ENCODE measurements at places on chromosomes 2 and 18.
A peak's percentile ranks its signal among the peaks of the same experiment; 100 is the strongest.

DNA sequence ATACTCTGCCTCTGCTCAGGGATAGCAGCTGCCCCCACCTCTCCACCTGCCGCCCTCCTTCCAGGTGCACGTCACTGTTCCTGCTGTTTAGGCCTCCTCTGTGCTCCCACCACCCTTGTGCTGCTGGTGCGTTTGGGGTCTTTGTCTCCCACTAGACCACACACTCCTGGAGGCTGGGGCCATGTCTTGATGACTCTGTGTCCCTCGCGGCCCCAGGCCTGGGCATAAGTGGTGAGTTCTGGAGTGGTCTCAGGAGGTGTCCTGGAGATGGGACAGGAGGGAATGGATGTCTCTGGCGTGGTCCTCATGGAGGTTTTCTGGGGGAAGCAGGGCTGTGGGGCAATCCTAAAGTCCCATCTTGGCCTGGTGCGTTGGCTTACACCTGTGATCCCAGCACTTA, 132.1 kb downstream of the TFCP2L1 start:
- DNase-seq, result no peak

DNA sequence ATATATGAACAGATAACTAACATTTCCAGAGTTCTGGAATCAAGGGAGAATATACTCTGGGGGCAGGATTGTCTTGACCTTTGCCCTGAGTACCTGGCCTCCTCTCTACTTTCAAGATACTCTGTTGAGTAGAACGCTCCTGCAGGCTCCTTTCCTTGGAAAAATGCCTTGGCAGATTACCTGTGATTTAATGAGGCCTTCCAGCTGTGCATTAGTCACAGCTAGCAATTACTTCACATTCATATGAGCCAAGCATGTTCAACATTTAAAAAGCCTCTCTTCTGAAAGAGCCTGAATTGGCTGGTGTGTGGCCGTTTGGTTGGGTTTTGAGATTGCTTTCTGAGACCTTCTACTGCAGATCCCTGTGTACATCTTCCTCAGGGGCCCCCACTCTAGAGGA, 142.2 kb downstream of the PLCL1 start:
- DNase-seq, result no peak

GRCh38 chr18:21444465-21445212, 155.9 kb downstream of the ESCO1 start:
- no peak for DNase-seq

DNA sequence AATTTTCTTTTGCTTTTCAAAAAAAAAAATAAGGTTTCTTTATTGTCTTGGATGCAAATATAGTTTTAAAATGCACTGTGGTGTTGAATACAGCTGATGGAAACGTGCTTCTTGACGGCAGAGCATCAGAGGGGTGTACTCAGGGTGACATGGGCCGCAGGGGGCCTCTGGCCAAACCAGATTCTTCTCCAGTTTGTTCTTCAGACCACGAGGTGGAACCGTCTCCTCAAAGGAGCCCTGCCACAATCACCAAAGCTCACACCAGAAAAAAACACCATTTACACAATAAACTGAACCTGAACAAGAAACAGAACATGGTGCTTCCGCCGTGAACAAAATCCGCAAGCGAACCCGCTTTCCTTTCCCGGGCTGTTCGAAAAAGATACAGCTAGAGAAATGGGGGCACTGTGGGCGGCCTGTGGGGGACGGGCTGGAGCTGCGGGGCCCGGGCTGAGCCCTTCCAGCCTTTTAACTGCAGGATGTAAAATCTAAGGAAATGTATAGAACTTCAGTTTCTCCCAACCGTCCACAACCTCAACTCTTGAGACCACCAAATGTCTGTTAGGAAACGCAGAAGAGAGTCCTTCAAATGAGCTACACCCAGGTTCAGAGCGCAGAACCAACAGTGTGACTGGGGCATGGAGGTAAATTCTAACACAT, 34.5 kb downstream of the PSMG2 start:
- DNase-seq, result no peak

DNA sequence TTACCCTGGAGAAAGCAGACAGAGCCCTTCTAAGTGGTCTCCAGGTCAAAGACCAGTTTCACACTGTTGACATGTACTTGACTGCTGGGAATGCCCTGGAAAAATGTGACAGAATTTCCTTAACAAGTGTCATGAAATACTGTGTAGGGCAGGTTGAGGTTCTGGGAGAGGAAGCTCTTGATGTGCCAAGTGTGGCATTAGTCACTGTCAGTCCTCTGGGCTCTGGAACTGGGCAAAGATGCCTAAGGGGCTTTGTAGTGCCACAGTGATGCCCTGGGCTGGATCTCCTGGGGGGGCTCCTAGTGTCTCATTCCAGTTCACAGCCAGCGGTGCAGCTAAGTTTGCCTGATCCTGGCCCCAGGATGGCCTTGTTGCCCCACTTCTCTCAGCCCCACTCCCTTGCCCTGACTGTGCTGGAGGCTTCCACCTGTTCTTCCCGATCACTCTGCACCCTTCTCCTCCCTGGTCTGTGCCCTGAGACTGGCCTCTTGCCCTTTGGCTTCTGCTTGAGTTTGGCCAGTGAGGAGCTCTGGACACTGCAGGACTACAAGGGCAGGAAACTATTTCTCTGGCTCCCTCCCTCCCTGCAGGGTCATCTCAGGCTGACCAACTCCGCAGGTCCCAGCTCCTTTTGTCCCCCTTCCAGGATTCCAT, 27.0 kb upstream of the FAM124B start:
- DNase-seq, result no peak

DNA sequence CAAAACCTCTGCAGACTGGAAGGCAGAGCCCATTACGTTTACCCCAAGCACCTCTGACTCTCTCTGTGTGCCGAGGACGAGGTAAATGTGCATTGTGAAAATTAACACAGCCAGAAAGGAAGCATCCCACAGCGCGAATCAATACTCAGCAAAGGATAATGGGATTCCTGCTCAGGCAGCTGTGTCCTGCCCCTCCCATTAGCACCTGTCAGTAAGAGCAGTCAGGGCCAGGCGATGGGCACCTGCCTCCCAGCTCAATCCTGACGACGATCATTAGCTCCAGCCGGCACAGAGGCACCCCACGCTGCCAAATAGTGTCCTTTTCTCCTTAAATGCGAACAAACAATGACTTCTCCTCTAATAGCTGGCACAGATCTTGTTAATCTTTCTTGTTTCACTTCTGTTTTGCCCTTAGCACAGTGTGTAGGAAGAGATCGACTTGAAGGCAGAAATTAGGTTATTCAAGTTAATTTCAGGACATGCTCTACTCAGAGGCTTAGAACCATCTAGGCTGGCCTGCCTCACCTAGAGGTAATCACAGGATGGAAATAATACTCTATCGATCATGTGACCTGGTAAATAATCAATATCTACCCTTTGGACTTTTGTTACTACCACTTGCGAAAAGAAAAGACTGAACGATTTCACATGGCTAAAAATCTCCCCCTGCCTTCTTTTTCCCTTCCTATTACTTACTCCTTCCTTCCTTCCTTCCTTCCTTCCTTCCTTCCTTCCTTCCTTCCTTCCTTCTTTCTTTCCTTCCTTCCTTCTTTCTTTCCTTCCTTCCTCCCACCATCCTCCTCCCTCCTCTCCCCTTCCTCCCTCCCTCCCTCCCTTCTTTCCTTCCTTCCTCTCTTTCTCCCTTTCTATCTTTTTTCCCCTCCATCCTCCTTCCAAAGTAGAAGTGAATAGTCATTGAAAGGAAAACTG, 487.9 kb upstream of the ID2 start:
- DNase-seq, result no peak

GRCh38 chr2:221972813-221973478, 325.9 kb downstream of the PAX3 start:
- DNase-seq, result no peak

- DNase-seq, result no peak
These were observed 103.3 kb downstream of the EXOC6B start for GRCh38 chr2:72722492-72723070.

DNA sequence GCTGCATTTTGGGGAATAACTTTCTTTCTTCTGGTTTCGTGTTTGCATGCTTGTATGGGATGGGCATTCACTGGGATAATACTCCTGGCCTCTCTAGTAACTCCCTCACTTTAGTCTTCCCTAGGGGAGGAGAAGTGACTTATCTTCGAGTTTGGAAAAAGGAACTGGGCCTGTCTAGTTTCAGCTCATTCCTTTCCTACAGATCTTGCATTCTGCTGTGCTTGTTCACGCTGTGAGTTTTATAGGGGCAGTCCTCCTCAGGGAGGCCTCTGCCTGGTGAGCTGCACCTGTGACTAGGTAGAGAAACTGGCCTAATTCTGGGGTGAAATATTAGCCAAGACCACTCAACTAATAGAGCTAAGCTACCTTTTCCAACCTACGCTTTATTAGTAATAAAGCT, 50.9 kb downstream of the PHLPP1 start:
- no peak for DNase-seq

DNA sequence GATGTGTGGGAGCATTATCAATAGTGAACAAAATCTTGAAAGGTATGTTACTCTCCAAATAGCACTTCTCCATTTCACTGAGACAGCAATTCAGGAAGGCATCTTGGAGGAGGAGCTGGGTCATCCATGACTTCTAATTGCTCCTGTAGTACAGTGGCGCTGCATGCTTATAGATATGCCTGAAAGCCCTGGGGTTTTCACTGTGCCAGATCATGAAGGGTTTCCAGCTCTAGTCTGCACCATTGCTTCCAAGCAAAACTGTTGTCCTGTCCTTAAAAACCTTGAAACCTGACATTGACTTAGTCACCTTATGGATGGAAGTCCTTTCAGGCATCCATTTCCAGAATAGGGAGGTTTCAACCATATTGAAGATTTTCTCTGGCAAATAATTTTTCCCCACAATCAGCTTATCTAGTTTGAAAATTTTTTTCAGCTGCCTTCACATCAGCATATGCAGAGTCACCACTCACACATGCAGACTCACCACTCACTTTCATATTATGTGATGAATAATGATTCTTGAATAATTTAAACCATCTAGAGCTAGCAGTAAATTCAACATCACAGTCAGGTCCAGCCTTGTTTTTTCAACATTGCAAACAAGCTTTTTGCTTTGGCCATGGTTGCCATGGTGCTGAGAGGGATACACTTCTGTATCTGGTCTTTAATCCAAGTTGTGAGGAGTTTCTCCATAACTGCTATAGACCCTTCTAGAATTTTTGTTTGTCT, 297.1 kb downstream of the CLIP4 start:
- no peak for DNase-seq

DNA sequence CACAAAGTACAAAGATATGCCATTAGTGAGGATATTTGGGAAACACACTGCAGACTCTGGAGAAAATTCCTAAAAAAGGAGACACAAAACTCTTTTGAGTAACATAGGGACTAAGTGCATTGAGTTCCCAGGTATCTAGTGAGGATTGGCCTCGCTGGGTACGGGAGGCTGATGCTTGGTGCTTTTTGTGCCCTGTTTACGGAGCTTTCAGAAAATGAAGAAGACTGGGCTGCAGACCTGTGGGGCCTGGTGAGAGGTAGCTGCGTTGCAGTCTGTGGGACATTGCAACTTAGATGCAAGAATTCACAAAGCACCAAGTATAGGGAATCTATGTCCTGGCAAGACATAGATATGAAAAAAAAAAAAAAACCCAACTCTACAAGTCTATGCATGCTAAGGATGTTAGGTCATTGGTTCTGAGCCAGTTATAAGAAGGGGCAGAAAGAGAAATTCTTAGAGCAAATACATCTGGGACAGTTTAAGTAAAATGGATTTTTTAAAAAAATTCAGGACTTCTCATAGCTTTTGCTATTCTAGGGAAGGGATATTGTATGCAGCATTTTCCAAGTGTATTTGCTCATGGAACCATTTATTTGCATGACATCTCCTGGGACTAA, 156.0 kb downstream of the SLC4A3 start:
- DNase-seq, result no peak

GRCh38 chr2:32485399-32485798, 128.6 kb downstream of the BIRC6 start:
- no peak for DNase-seq

GRCh38 chr18:55351241-55351691, 236.7 kb downstream of the TCF4 start:
- no peak for DNase-seq

DNA sequence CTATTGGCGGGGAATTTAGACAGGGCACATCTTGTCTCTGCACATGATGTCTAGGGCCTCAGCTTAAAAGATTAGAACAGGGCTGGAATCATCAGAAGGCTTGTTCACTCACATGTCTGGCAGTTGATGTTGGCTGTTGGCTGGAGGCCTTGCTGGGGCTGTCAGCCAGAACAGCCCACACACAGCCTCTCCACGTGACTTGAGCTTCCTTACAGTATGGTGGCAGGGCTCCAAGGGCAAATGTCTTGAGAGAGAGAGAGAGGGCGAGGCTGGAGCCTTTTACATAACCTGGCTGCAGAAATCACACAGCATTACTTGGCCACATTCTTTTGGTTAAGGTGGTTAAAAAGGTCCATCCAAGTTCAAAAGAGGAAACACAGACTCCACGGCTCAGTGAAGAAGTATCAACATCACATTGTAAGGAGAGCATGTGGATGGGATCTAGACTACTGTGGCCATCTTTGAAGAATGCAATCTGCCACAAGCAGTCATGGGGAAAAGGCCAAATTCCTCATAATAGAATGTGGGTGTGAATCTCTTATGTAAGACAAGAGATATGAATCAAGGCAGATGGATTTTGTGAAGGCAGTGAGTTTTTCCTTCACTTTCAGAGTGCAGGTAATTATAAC, 30.4 kb downstream of the SRSF7 start:
- no peak for DNase-seq

DNA sequence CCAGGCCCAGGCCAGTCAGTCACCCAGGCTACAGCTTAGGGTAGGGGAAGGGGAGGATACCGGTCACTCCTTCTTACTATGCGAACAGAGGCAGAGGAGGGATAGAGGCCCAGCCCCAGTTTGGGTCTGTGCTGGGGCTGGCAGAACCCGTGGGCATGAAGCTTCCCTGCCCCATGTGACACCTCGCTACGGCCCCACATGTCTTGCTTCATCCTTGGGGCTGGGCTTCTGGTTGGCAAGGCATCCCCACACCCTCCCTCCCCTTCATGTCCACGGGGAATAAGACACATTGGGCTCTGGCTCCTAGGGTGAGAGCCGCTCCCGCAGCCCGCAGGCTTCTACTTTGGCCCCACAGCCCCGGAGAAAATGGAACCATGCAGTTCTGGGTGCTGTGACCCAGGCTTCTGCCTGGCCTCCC, 32.4 kb downstream of the HS1BP3 start:
- DNase-seq, result no peak

GRCh38 chr18:39057423-39058064, 1491.9 kb upstream of the CELF4 start:
- no peak for DNase-seq

DNA sequence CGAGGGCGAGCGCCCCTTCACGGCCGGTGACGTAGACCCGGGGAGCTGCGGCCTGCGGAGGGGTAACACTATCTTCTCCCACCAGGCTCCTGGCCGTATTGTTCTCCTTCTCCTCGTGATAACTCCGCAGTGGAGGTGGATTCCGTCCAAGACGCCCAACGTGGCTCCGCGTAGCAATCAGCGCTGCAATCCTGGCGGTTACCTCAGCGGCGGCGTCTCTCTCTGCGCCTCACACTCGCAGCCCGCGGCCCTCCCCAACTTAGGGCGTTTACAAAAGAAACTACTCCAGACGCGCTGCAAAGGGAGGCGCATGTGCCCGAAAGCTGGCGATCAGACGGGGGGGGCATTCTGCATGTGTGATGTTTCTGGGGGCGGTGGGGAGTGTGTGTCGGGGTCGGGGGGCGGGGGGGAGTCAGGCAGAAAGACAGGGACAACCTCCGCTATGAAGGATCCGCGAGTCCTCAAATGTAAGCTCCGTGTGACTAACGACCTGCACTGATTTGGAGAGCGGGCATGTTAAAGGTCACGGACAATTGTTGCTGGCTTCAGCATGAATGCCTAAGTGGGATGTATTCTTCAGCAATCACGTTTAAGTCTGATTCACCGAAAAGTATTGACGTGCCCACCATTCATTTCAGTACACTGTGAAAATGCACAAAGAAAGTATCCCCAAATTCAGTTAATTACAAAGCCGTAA, 1.3 kb upstream of the ZNF516 start:
- DNase-seq, result peak; percentile 31

All from activated CD4-positive, alpha-beta T cell treated with anti-CD3 and anti-CD28 coated beads, Interleukin-2, amount 50 U/mL, for 4 hours (primary cell).